Anterior cingulate cortex (tissue), 58 donors: ENCODE measurements at places on chromosomes 3 and 15.
A peak's percentile ranks its signal among the peaks of the same experiment; 100 is the strongest.

DNA sequence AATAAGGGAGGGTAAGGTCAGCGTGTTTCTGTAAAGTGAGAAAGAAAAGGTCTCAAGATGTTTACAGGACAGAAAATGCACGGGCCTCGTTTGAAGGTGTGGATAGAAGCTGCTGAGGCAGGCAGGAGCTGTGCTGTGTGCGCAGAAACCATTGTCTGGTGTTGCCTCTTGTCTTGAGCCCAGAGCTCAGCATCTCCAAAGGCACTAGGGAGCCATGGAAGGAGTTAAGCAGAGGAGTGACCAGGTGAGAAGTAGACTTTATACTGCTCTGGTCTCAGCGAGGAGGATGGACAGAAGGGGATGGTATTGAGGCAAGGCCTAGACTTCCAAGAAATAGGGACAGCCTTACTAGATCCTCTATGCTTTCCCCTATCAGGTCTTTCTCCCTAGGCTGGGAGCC is 13.0 kb downstream of the CAND2 start:
- no peak for DNase-seq

DNA sequence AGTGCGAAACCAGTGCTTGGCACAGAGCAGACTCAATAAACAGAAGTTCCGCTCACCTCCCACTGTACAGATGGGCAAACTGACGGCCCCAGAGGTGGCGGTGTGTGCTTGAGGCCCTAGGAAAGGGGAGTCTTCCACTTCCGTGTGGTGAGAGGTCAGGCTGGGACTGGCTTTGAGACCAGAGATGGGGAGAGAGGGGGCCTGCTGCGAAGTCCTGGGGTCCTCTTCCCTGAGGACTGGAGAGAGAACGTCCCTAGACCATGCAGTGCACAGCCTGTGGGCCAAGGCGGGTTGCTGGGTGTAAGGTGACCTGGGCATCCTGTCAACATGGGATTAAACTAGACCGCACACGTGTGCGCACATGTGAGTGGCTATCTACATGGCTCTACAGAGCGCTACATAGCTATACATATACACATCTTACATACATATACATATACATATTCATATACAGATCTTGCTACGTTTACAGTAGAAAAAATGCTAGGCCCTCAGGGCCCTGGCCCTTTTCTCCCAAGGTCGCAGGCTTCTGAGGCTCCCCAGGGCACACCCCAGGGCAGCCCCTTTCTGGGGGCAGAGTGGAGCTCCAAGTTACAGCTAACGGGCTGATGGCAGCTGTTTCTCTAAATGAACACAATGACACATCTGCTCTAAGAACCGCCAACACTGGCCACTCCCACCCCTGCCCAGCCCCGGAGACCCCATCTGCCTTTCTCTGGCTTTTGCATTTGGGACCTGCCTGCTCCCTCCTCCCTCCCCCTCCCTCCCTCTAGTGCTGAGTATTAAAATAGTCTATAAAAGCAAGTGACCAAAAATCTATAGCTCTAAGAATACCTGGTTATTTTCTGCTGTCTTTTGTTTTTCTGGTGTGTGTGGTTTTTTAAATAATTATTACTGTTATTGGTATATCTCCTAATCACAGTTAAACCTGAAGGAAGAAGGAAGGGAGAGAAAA is 47.0 kb downstream of the HCN4 start:
- DNase-seq: no peak

DNA sequence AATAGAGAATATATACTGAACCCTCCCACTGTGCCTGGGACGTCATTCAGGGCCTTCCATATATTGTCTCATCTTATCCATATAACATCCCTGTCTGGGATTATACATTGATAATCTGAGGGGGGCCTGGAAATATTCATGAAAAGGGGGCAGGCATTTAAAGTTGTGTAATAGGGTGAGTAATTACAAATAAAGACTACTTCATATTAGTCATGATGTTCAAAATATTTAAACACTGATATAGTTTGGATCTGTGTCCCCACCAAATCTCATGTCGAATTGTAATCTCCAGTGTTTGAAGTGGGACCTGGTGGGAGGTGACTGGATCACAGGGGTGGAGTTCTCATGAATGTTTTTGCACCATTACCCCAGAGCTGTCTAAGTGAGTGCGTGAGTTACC is 97.8 kb downstream of the AQP9 start:
- no peak for DNase-seq

- no peak for DNase-seq
Measured at GRCh38 chr3:182212479-182213076, 500.9 kb downstream of the SOX2 start.

GRCh38 chr3:121957674-121958415 is 63.6 kb downstream of the SLC15A2 start:
- DNase-seq: peak; percentile 2

DNA sequence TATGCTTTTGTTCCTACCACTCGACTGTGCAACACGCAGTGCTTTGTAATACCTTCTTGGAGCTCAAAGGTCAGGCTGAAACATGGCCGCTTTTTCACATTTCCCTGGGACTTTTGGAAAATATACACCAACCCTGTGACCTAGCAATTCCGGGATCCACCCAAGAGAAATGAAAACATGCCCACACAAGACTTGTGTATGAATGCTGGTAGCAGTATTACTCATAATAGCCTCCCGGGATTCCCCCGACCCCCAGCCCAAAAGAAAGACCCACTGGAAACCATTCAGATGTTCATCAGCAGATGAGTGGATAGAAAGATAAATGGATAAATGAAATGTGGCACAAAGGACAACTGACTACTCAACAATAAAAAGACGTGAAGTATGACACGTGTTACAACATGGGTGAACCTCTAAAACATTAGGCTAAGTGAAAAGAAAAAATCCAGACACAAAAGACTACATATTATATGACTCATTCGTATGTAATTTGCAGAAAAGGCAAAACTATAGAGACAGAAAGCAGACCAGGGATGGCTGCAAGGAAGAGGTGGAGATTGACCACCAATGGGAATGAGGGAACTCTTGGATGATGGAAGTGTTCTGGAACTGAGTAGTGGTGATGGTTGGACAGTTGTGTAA is 104.1 kb downstream of the PGPEP1L start:
- DNase-seq: no peak

- no peak for DNase-seq
Measured at GRCh38 chr3:65444447-65444815, 594.3 kb downstream of the MAGI1 start.

- DNase-seq: no peak
Measured at GRCh38 chr15:42119446-42119760, 25.0 kb upstream of the PLA2G4D start.

GRCh38 chr15:98196371-98196770 is 235.9 kb downstream of the ARRDC4 start:
- no peak for DNase-seq

GRCh38 chr3:68793759-68794701 is 138.3 kb downstream of the TAFA4 start:
- DNase-seq: no peak

GRCh38 chr3:159763602-159764489 is 224.8 kb upstream of the IL12A start:
- peak; percentile 82 for DNase-seq

DNA sequence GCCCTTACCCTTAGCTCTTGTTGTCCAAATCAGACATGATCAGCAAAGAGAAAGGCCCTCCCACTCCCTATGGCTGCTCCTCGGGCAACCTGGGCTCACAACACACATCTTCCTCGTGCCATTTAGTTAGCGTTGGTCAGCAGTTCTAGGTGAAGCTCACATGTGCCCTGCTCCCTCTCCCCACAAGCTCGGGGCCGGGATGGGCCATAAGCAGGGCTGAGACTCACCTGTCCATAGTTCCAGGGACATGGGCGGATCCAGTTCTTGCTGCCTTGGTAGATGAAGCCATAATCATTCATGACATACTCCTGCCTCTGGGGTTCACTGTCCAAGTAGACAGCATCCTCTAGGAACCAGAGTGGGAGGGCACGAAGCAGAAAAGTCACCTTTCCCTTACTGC is 10.4 kb downstream of the TGM5 start:
- DNase-seq: no peak

DNA sequence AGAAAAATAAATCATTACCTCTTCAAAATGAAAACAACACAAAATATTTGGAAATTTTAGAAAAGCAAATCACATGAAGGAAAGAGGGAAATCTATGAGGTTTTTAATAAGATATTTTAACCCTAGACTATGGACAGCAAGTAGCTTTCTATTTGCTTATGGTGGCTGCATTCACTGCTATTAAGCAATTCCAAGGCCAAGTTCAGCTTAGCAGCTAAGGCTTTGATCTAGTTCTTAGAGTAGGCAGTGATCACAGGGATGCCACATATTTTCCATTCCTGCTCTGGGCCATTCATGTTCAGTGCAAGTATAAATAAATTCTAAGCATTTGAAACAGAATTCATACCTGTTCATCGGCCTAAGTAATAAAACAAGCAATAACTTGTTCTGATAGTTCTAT is 235.3 kb downstream of the CDIN1 start:
- DNase-seq: no peak

GRCh38 chr15:62886431-62887071 is 156.0 kb upstream of the TPM1 start:
- no peak for DNase-seq

DNA sequence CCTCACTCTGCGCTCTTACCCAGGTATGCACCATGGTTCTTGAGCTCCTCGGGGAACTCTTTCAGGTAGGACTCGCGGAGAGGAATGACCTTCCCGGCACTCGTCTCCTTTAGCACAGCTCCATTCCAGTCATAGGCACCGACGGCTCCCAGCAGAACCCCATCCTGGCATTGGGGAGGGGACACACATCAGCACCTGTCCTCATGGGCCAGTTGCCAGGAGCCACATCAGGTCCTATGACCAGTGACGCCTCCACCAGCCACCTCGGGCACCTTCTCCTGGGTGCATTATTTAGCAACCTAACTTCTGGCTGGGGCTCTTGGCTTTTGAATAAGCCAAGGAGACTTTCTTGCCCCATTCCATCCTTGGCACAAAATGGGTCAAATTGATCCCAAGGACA is 61.9 kb downstream of the FEM1B start:
- no peak for DNase-seq

- no peak for DNase-seq
Measured at GRCh38 chr15:40932649-40933516, 3.7 kb downstream of the DLL4 start.

- no peak for DNase-seq
Measured at GRCh38 chr3:150721285-150722130, 17.8 kb upstream of the ERICH6 start.

- no peak for DNase-seq
Measured at GRCh38 chr15:101025501-101025885, 106.3 kb downstream of the LRRK1 start.

GRCh38 chr15:87268675-87269074 is 987.9 kb downstream of the NTRK3 start:
- DNase-seq: no peak

DNA sequence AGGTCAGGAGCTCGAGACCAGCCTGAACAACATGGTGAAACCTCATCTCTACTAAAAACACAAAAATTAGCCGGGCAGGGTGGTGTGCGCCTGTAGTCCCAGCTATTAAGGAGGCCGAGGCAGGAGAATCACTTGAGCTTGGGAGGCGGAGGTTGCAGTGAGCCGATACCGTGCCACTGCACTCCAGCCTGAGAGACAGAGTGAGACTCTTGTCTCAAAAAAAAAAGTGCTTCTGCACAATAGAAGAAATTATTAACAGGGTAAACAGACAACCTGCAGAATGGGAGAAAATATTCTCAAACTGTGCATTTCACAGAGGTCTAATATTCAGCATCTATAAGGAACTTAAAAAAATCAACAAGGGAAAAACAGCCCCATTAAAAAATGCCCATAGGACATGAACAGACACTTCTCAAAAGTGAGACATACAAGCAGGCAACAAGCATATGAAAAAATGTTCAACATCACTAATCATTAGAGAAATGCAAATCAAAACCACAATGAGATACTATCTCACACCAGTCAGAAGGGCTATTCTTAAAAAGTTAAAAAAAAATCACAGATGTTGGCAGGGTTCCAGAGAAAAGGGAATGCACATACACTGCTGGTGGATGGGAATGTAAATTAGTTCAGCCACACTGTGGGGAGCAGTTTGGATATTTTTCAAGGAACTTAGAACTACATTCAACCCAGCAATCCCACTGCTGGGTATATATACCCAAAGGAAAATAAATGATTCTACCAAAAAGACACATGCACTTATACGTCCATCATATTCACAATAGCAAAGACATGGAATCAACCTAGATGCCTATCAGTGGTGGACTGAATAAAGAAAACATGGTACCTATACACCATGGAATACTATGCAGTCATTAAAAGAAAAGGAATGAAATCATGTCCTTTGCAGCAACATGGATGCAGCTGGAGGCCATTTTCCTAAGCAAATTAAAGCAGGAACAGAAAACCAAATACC is 75.5 kb downstream of the MSL2 start:
- DNase-seq: no peak

DNA sequence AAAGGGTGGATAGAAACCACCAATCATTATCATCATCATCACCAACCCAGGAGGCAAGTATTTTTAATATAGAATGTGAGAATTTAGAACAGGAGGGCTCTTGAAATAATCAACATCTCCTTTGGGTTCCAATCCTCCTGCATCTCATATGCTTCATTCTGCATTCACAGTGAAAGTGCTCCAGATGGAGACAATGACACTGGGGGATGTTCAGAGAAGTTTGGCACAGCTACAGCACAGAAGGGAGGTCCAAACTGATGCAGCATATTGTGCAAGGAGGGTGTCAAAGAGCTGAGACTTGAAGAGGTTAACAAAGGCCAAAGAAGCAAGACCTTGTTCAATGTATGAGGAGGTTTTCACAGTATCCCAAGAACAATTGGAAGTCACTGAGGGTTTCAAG is 767.1 kb downstream of the NTRK3 start:
- no peak for DNase-seq

- no peak for DNase-seq
Measured at GRCh38 chr3:36678216-36679013, 85.9 kb downstream of the DCLK3 start.

DNA sequence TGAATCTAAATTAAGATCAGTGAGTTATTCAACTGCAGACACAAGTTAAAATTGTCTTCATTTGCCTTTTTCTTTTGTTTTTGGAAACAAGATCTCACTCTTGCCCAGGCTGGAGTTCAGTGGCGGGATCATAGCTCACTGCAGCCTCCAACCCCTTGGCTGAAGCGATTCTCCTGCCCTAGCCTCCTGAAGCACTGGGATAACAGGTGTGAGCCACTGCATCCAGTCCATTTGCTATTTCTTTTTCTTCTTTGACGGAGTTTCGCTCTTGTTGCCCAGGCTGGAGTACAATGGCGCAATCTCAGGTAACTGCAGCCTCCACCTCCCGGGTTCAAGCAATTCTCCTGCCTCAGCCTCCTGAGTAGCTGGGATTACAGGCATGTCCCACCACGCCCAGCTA is 10.3 kb downstream of the RNF168 start:
- no peak for DNase-seq

DNA sequence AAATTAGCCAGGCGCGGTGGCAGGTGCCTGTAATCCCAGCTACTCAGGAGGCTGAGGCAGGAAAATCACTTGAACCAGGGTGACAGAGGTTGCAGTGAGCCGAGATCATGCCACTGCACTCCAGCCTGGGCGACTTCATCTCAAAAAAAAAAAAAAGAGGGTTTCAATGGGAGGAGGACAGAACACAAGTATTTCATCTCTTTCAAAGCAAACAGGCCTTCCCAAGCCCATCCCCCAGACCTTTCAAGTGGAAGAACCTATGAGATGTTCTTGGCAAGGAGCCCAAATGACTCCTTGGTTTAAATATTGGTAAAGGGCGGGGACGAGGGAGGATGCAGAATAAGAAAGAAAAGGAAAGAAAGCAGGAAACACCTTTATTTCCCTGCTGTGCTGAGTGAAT is 62.2 kb upstream of the MCF2L2 start:
- DNase-seq: no peak

GRCh38 chr3:62193586-62194345 is 179.6 kb downstream of the FEZF2 start:
- DNase-seq: no peak
